ENCODE measurements at places on chromosomes 5 and 9.

DNA sequence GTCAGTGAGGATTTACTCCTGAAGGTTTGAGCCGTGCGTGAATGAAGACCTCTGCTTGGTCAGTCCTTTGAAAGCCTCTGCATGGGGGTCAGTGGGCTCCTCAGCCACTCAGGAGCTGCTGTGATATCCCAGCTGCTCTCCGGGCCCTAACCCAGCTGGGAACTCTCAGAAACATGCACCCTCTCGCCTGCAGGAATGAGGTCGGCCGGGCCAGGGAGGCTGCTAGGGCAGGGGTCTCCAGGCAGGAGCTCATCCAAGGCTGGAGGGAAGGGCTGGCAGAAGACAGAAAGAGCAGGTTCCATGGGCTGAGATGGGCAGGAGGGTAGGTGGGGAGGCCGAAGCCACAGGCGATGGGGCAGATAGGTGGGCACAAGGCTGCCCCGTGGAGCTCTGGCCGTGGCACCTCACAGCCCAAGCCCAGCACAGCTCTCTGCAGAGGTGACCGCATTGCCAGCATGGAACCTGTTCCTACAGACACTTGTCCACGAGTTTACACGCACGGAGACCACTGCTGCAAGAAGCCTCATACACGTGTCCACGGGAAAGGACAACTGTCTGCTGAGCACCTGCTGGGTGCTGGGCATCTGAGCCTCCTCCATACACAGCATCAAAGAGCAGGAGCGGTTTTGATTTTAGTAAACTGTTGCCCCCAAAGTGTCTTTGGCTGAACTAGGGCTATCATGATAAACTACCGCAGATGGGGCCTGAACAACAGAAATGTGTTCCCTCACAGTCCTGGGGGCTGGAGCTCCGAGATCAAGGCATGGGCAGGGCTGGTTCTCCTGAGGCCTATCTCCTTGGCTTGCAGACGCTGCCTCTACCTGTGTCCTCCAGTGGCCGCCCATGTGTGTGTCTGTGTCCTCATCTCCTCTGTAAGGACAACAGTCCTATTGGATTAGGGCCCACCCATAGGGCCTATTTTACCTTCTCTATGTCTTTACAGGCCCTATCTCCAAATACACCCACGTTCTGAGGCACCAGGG lies 85.2 kb upstream of the ADAMTS2 start:
- no peak for DNase-seq

DNA sequence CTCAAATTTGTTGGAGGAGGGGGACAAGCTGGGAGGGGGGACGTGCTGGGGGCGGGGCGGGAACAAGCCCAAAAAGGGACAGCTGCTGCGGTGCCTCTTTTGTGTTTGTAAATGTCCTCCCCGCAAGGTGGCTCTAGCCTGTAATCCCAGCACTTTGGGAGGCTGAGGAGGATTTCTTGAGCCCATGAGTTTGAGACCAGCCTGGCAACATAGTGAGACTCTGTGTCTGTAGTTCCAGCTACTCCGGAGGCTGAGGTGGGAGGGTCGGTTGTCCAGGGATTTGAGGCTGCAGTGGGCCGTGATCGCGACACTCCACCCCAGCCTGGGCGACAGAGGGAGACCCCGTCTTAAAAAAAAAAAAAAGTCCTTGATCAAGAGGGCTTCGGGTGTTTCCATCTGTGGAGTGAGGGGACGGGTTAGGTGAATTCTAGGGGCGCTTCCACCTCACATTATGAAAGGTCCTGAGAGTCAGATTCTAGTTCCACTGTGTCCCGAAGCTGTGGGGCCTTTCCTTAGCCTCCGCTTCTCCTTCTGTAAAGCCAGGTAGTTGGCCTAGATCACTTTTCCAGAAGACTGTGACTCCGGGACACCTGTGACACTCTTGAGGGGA lies 779 bp upstream of the CTNNA1 start:
- DNase-seq = no peak

DNA sequence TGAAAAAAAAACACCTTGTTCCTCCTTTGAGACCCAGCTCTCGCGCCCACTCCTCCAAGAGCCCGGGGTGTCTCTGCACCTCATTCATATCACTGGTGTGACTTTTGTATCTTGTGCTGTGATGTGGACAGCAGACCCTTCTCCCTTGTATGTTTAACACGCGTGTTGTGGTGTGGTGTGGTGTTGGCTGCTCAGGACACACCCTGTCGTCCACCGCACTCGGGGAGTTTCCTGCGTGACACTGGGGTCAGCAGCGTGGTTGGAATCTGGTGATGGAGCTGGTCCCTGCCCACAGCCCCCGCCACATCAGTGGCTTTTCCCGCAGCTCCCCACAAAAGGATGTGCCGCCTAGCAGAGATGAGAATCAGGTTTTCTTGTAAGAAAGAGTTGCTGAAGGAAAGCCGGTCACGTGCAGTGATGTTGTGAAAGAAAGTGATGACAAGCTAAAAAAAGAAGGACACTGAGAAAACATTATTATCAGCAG lies 61.5 kb downstream of the TENT4A start:
- no peak for DNase-seq

DNA sequence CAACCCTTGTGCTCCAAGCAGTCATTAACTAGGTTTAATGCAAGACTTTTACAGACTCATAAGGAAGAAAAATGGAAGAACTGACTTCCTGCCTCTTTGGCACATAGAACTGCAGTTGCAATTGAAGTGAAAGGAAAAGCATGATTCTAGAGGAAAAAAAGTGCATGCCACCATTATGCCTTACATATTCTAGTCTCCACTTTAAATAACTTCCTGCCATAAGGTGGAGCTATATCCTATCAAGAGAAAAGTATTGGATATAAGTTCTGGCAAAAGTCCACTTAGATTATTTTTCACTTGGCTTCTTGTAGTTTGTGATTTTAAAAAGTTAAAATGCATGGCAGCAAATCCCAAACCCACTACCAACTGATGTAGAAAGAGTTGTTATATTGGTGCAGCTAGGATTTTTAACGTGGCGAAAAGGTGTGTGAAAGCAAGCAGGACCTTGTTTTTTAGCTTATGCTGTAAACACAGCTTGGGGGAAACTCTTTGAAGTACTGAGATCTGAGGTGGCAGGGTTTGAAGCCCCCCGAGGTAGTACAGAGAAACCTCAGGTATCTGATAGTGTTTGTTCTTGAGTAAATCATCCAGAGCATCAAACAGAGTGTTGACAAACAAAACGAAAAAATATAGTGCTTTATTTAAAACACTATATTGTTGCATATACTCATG lies 117.9 kb downstream of the ANXA1 start:
- DNase-seq = no peak

DNA sequence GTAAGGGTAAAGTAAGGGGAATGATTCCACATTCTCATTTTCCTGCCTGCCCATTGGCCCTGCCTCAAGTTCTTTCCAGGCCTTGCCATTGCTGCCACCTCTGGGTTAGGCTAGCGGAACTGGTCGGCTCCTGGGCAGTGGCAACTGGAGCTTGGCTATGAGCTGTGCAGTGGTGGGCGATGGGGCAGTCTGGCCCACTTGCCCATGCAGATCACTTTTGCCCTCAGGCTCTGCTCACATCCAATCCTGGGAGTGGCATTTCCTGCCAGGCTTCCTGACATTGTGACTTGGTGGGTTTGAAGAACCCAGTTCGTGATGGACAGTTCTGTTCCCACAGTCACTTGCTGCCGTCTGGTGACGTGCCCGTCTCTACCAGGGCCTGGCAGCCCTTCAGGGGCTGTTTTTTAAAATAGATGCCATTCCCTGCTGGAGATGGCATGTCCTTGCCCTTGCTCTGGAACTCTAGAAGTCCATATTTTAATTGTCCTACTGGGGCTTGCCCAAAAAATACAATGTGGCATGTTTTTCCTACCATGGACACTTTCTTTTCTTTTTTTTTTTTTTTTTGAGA lies 86.1 kb downstream of the FGF18 start:
- DNase-seq = no peak

- no peak for DNase-seq
These were observed 16.8 kb upstream of the ANGPTL2 start for GRCh38 chr9:127139071-127139731.

DNA sequence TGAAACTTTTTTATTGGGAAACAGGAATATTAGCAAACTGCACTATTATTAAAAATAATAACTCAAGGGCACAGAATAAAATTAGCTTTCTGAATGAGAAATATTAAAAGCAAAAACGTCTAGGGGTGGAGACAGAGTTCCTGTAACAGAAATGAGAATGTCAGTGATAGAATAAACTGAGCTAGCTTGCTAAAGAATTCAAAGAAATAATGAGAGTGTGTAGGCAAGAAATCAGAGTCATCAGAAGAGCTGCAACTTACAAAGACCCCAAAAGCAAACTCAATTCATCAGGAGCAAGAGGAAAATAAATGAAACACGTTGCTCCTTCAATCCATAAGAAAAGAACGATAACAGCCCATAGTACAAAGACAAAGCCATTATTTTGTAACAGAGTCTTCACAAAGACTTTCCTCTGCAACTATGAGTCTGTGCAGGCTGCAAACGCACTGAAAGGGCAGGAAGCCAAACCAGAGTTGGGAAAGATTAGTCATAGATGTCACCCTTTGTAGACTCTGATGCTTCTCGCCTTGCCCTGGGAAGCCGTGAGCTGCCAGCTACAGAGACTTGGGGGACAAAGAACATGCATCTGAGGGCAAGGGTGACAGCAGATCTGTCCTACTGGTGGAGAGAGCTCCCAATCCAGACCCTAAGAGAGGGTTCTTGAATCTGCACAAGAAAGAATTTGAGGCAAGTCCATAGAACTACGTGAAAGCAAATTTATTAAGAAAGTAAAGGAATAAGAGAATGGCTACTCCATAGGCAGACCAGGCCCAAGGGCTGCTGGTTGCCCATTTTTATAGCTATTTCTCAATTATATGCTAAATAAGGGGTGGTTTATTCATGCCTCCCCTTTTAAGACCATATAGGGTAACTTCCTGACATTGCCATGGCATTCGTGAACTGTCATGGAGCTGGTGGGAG lies 40.8 kb downstream of the SHC3 start:
- DNase-seq = no peak

GRCh38 chr9:123105490-123105889 lies 72.0 kb downstream of the GPR21 start:
- DNase-seq = no peak

GRCh38 chr9:135655317-135655716 lies 7.8 kb upstream of the LCN9 start:
- DNase-seq = no peak

- DNase-seq = no peak
These were observed 108.3 kb downstream of the RPS23 start for GRCh38 chr5:82169892-82170291.

DNA sequence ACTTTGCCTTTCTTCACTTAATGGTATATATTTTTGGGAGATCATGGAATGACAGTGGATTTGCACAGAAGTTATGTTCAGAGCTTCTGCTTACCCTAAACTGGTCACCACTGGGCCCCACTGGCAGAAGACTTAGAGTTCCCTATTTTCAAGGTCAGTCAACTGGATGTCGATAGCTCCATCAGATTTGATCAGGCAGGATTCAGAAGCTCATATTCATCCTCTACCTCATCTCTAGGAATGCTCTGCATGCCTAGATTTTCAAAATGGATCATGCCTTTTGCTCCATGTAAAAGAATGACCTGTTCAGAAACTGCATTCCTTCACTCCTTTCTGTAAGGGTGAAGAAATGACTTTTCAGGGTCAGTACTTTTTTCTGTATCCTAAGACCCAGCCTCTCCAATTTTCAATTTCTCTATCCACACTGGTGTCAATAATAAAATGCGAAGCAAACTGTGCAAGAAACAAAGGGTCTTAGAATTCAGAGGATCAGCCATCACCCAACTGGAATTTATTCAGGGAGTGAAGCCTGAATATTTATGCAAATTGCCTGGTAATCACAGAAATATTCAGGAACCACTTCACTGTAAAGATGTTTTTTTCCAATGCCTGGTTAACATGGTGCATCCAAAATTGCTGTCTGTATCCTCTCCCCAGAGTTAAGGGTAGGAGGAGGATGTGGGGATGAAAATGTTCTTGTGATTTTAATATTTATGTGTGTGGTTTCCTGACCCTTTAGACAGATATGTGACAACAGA lies 125.4 kb downstream of the DOCK2 start:
- DNase-seq = no peak

DNA sequence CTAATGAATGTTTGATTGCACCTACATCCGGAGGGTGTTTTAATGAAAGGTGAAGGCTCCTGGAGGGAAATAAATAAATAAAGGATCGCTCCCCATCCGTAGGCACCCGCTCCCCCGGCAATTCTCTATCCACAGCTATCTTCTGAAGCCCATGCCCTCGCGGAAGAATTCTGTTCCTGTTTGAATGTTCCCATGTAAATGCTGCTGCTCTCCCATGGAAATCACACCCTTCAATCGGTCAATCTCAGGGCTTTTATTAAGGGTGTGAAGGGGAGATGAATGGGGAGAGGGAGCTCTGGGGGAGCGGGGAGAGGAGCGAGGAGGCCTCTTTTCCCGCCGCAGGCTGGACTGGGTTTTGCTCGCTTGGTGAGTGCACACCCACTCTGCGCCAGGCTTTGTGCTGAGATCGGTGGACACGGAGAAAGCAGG lies 21.1 kb upstream of the ARAP3 start:
- no peak for DNase-seq

DNA sequence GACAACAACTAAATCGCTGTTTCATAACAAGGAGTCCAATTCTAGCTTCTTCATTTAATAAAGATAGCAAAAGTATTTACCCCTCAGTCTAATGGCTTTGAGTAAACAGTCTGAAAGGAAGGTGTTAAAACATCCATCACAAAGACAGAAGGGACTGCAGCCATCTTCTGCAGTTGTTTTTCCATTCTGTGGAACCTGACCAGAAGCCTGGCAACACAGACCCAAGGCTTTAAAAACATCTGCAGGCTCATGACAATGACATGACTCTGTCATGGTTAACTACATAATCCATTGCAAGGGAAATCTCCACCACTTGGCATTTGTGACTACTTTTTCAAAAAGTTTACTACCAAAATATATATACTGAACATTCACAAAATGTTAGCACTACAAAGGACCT lies 51.9 kb downstream of the ELL2 start:
- DNase-seq = no peak

DNA sequence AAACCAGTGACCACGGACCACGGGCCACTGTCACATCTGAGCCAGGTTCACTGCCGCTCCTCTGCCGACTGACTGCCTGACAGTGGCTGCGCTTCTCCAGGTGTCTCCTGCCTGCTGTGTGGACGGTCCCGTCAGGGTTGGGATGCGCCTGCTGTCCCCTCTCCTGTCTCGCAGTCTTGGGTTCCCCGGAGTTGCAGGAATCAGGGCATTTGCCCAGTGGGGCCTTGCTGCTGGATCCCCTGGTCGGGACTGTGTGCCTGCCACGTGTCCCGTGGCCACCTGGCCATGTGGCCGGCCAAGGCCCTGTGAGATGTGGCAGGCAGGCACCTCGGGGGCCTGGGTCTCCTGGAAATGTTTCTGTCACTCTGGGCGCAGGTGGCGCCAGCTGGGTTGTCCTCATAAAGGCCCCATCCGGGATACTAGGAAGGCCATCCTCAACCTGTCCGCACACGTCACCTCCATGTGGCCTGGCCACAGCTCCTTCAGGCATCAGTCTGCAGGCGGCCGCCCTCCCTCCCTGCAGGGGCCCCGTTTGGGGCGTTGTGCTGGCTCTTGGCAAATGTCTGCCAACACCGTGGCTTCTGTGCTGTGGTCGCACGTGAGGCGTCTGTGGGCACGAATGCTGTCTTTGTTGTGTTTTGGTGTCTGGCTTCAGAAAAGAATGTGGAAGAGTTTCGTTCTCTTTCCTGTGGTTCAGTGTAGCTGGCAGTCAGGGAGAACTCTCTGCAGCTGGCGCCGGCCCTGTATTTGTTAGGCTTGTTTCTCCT lies 6.4 kb upstream of the TOR4A start:
- DNase-seq = no peak

- no peak for DNase-seq
These were observed 84.3 kb downstream of the RAI14 start for GRCh38 chr5:34740389-34740806.

- DNase-seq = no peak
These were observed 10.6 kb upstream of the UBAP2 start for GRCh38 chr9:34059281-34059680.
